T-helper 2 cell treated with Interferon-gamma antibody and Interleukin-4, amounts not matched to agents 5 μg/mL and 100 μg/mL, for 36 hours (primary cell): ENCODE measurements at places on chromosomes 13 and 19.

DNA sequence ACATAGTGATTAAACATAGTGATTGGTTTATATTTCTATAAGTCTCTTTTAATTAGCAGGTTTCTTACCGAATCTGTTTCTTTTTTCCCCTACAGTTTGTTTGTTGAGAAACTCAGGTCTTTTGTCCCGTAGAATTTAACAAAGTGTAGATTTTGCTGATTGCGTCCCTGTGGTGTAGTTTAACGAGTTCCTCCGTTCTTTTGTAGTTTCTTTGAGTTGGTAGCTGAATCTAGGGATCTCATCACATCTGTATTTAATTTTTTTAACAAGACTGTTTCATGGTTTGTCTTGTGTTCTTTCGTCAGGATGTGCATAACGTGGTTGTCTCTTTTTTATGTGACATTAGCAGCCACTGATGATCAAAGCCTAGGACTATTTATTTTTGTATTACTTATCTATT is 111.1 kb downstream of the AKAP11 start:
- DNase-seq, result no peak
- no peak overlapping the region for H3K27ac ChIP-seq
- H3K4me3 ChIP-seq, result no peak overlapping the region

DNA sequence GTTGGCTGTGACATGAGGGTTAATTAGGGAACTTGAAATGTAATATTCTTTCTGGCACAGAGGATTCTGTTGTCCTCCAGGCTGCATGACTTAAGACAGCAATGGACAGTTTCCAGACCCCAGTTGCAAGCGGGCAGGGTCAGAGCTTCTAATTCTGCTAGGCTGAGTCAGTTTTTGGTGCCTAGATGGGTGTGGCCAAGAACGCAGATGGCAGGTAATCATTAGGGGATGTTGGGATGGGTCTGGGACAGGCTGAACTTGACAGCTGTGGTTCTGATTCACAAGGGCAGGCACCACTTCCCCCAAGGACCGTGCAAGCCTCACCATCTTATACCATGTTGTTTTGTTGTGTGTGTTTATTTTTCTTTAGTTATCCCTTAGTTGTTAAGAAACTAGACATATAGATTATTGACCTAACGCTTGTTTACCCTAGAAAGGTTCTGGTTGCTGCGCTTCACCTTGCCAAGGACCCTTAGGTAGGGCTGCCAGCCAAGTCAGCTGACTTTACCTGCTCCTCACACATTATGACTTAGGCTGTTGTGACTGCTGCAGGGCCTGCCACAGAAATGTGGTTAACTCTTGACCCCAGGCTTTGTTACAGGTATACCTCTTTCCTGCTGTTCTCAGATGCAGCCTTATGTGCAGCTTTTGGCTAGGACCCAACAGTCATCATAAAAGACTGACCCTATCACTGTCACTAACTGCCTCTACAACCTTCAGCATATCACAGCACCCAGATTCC is 117.7 kb upstream of the KLF12 start:
- H3K27ac ChIP-seq, result no peak overlapping the region
- no peak overlapping the region for H3K4me3 ChIP-seq
- peaks cover 8% of the 10 kb centered on the region for H3K36me3 ChIP-seq
- peaks cover 20% of the 10 kb centered on the region for H3K27me3 ChIP-seq
- DNase-seq, result no peak
- peaks cover 47% of the 10 kb centered on the region for H3K4me1 ChIP-seq

GRCh38 chr13:52085421-52085820 is 43.5 kb downstream of the NEK5 start:
- no peaks in the 10 kb centered on the region for H3K4me1 ChIP-seq
- H3K36me3 ChIP-seq, result no peaks in the 10 kb centered on the region
- peaks cover 15% of the 10 kb centered on the region for H3K27me3 ChIP-seq
- DNase-seq, result no peak

DNA sequence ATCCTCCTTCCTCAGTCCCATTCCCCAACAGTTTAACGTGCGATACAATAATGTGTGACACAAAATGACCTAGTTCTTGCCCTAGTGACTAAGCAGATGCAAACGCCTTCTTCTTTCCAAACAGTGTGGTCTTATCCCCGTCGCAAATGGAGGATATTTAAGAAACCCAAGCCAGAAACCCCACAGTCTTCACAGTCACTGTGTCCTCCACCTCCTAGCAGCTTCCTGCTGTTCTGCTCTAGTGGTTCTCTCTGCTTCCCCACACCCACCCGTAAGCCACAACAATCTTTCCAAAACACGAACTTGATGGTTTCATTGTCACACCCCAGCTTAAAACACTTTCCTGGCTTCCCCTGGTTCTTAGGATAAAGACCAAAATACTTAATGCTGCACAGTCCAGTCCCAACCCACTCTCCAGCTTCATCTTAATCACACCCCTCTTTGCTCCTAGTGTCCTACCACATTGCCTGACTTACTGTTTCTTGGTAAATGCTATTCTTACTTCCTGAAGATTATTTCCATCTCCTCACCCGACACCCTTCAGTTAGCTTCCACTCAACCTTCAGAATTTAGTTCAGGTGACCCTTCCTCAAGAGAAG is 32.3 kb downstream of the ITM2B start:
- H3K4me1 ChIP-seq, result peaks cover 10% of the 10 kb centered on the region
- DNase-seq, result peak; percentile 11
- peaks cover 48% of the 10 kb centered on the region for H3K36me3 ChIP-seq
- peak overlapping the region; percentile 1 for H3K27ac ChIP-seq
- no peaks in the 10 kb centered on the region for H3K27me3 ChIP-seq
- H3K4me3 ChIP-seq, result peak overlapping the region; percentile 19

- H3K27me3 ChIP-seq, result no peaks in the 10 kb centered on the region
- no peaks in the 10 kb centered on the region for H3K36me3 ChIP-seq
- no peak overlapping the region for H3K27ac ChIP-seq
- H3K4me1 ChIP-seq, result no peaks in the 10 kb centered on the region
- no peak overlapping the region for H3K4me3 ChIP-seq
- DNase-seq, result no peak
Measured at GRCh38 chr13:105956921-105957320, 578.5 kb downstream of the EFNB2 start.

DNA sequence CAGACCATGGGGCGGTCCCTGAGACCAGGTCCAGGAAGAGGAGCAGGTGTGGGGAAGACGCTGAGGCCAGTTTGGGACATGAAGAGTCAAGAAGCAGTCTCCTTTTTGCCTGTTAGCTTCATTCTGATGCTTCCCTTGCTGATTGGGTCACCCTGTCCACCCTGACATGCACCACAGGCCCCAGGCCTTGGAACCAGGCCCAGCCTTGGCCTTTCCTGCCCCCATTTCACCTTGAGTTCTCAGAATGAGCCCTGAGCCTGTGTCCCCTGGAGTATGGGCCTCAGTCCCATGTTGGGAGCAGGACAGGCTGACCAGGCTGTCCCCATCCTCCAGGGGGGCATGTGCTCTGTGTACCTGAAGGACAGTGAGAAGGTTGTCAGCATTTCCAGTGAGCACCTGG is 4.9 kb upstream of the TIMM50 start:
- H3K4me3 ChIP-seq, result no peak overlapping the region
- peaks cover 46% of the 10 kb centered on the region for H3K36me3 ChIP-seq
- no peaks in the 10 kb centered on the region for H3K27me3 ChIP-seq
- H3K27ac ChIP-seq, result no peak overlapping the region

DNA sequence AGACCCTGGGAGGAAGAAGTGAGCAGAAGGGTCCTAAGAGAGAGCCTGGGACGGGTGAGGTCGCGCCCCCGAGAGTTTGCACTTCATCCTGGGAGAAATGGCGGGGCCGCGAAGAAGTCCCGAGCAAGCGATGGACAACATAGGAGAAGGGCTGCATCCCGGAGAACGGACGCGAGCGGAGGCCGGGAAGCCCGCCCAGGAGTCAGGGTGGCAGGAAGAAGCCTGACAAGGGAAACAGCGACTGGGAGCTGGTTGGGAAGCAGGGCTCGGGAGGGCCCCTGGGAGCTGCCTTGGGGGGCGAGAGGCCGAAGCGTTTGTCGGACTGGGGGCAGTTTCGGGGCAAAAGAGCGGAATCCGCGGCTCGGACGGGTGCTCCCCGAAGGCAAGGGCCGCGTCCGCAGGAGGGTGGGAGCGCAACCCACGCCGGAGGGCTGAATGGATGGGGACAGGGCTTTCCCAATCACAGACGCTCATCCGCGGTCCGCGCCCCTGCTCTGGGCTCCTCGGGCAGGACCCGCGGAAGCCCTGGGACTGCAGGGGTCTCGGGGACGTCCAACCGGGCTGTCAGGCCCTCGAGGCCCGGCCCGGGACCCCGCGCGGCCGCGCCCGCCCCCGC is 469 bp downstream of the ABHD17A start:
- H3K4me3 ChIP-seq, result peak overlapping the region; percentile 98
- peak overlapping the region; percentile 98 for H3K27ac ChIP-seq
- no peak for DNase-seq
- H3K27me3 ChIP-seq, result no peaks in the 10 kb centered on the region

- H3K27me3 ChIP-seq, result peaks cover 15% of the 10 kb centered on the region
- no peaks in the 10 kb centered on the region for H3K36me3 ChIP-seq
- no peak overlapping the region for H3K27ac ChIP-seq
Measured at GRCh38 chr13:44221657-44222056, 152.0 kb upstream of the SERP2 start.

GRCh38 chr19:41706741-41707501 is 1.5 kb upstream of the CEACAM5 start:
- H3K4me1 ChIP-seq, result no peaks in the 10 kb centered on the region
- peak; percentile 46 for DNase-seq
- H3K36me3 ChIP-seq, result no peaks in the 10 kb centered on the region
- peak overlapping the region; percentile 56 for H3K4me3 ChIP-seq

- no peak overlapping the region for H3K27ac ChIP-seq
- no peaks in the 10 kb centered on the region for H3K36me3 ChIP-seq
- DNase-seq, result no peak
- H3K4me3 ChIP-seq, result no peak overlapping the region
- H3K27me3 ChIP-seq, result peaks cover 4% of the 10 kb centered on the region
Measured at GRCh38 chr19:1496714-1497577, 6.0 kb downstream of the REEP6 start.

DNA sequence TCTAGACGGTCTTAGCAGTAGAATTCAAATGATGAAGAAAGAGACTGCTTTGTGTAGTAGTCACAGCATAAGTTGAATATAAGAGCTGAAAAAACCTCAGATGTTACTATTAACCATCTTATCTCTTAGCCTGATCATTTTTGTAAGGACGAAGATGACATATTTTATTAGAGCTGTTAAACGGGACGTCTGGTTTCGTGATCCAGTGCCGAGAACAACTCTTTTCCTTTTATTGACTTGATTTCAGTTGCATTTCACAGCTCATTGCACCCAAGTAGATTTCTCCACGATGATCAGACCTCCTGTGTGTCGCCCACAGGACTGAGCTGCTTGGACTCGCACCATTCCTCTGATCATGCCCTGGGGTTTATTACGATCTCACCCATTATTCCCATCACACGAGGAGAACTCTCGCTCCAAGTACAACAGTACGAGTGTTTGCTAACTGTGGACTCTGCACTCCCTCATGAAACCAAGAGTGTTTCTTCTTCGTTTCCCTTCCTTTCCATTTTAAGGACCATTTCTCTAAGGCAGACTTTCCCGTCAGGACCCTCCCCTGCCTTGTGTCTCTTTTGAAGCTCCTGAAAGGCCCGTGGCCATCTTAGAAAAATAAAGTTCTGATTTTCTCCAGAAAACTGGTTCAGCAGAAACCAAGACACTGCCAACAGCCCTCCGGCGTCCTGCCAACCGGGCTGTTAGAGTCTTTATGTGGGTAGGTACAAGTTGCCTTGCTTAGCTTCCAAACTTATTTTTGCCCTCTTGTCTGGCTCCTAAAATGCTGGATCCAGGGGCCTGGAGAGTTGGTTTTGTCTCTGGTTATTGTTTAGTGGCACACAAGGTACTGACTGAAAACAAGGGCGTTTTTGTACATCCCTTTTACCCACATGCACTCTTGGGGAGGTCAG is 48.2 kb upstream of the RNF113B start:
- H3K36me3 ChIP-seq, result no peaks in the 10 kb centered on the region
- H3K4me1 ChIP-seq, result no peaks in the 10 kb centered on the region
- H3K27ac ChIP-seq, result no peak overlapping the region
- DNase-seq, result no peak

- H3K4me3 ChIP-seq, result no peak overlapping the region
- no peak for DNase-seq
- H3K27ac ChIP-seq, result no peak overlapping the region
- H3K4me1 ChIP-seq, result peaks cover 5% of the 10 kb centered on the region
- no peaks in the 10 kb centered on the region for H3K27me3 ChIP-seq
Measured at GRCh38 chr13:41944635-41945397, 16.1 kb downstream of the VWA8 start.

- peaks cover 24% of the 10 kb centered on the region for H3K36me3 ChIP-seq
- H3K4me3 ChIP-seq, result no peak overlapping the region
- peak overlapping the region; percentile 26 for H3K27ac ChIP-seq
- DNase-seq, result no peak
- H3K27me3 ChIP-seq, result no peaks in the 10 kb centered on the region
- H3K4me1 ChIP-seq, result peaks cover 18% of the 10 kb centered on the region
Measured at GRCh38 chr19:38532939-38533338, 84.8 kb downstream of the MAP4K1 start.

GRCh38 chr13:70995338-70995737 is 871.7 kb downstream of the DACH1 start:
- DNase-seq, result no peak
- no peaks in the 10 kb centered on the region for H3K4me1 ChIP-seq
- no peak overlapping the region for H3K27ac ChIP-seq
- H3K27me3 ChIP-seq, result no peaks in the 10 kb centered on the region

DNA sequence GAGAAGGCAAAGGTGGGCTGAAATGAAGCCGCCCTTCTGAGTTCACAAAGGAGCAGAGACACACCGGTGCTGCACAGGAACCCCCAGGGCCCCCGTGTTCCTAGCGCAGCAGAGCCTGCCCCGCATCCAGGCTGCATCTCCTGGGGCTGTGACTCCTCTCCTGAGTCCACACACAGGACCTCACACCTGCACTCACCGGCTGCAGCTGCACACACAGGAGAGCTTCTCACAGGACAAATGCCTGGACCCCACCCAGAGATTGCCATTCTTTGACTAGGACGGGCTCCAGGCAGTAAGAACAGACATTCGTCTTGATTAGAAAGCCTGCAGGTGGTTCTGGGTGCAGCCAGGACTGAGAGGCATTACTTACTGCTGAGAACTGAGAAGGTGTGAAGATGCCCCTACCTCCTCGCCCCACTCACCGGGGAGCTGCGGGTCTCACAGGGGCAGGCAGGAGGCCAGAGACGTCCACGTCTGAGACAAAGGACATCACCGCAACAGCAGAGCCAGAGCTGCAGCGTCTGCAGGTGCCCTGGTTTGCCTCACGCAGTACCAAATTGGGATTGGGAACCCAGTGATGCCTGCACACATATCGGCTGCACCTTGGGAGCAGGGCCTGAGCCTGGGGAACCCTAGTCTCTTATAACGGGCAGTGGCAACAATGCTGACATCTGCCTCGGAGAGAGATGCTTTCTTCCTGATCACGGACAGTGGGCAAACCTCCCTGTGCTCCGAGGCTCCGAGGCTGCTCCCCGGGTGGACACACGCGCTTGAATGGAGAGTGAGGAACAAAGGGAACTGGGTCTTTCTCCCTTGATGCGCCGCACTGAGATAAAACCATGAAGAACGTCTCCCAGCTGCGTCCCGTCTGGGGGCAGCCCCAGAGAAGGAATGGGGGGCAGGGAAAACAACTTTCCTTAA is 50.4 kb downstream of the RASA3 start:
- H3K27me3 ChIP-seq, result no peaks in the 10 kb centered on the region
- no peak overlapping the region for H3K4me3 ChIP-seq
- peaks cover 5% of the 10 kb centered on the region for H3K36me3 ChIP-seq
